ENCODE measurements at places on chromosomes 11 and 22. TPM values are rescaled to one million over a fixed set of nuclear protein-coding genes. Genes with fewer than 3 reads are reported as not detected.

Gene SMPD1
- 32.0 TPM for polyA plus RNA-seq

DNA sequence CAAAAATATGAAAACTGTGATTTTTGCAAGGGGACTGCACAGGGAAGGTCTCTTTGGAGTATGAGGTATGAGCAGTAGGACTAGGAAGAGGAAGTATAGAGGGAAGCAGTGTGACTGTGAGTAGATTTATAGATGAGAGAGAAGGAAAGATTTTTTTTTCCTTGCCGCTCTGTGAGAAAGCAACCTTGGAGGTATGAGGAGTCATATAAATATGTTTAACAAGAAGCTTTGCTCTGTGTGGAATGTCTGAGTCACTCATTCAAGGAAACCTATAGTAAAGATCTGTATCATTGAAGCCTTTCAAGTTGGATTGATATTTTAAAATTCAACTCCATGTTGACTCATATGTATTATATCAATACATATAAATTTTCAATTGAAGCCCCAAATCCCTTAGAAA, 26.2 kb downstream of the DNHD1 start:
- H3K4me3 ChIP-seq = no peak overlapping the region
- H3K36me3 ChIP-seq = peaks cover 19% of the 10 kb centered on the region
- no peaks in the 10 kb centered on the region for H3K27me3 ChIP-seq
- peaks cover 9% of the 10 kb centered on the region for H3K4me1 ChIP-seq
- H3K27ac ChIP-seq = no peak overlapping the region

Gene TNNT3
- 2.5 TPM for polyA plus RNA-seq

DNA sequence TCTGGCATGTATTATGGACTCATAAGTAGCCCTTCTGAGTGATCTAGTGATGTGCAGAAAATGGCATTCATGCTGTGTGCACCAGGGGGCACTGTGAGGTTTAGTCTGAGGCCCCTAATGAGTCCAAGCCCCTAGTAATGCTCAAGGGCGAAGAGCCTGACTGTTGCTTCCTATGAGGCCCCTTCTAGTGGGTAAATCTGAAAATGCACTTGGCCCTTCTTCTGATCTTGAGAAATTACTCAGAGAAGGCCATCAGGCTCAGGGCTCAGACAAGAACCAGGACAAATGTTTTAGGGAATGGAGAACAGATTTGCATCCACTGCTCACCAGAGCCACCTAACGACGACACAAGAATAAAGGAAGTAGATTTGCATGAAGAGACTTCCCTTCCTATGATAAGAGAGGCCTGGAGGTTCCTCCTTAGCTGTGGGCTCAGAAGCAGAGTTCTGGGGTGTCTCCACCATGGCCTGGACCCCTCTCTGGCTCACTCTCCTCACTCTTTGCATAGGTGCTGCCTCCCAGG, 75.8 kb downstream of the GGTLC2 start:
- H3K4me3 ChIP-seq = peak overlapping the region; percentile 32
- DNase-seq = peak; percentile 86
- no peaks in the 10 kb centered on the region for H3K27me3 ChIP-seq
- no peaks in the 10 kb centered on the region for H3K36me3 ChIP-seq
- peaks cover 43% of the 10 kb centered on the region for H3K4me1 ChIP-seq
- H3K27ac ChIP-seq = peak overlapping the region; percentile 96

- H3K27me3 ChIP-seq = peaks cover 10% of the 10 kb centered on the region
- DNase-seq = no peak
- no peak overlapping the region for H3K27ac ChIP-seq
- no peak overlapping the region for H3K4me3 ChIP-seq
- H3K4me1 ChIP-seq = peaks cover 7% of the 10 kb centered on the region
Measured at GRCh38 chr22:45649809-45650208, 21.8 kb upstream of the ATXN10 start.

GRCh38 chr22:17587629-17588028, 24.3 kb downstream of the SLC25A18 start:
- H3K4me1 ChIP-seq = no peaks in the 10 kb centered on the region
- DNase-seq = no peak
- no peaks in the 10 kb centered on the region for H3K27me3 ChIP-seq
- no peak overlapping the region for H3K4me3 ChIP-seq

Gene MYO7A
- polyA plus RNA-seq = 0.03 TPM

Gene PHLDA2
- polyA plus RNA-seq = 1.3 TPM

Gene MYO18B
- not detected for polyA plus RNA-seq

Gene ZBTB3
- 8.7 TPM for polyA plus RNA-seq

DNA sequence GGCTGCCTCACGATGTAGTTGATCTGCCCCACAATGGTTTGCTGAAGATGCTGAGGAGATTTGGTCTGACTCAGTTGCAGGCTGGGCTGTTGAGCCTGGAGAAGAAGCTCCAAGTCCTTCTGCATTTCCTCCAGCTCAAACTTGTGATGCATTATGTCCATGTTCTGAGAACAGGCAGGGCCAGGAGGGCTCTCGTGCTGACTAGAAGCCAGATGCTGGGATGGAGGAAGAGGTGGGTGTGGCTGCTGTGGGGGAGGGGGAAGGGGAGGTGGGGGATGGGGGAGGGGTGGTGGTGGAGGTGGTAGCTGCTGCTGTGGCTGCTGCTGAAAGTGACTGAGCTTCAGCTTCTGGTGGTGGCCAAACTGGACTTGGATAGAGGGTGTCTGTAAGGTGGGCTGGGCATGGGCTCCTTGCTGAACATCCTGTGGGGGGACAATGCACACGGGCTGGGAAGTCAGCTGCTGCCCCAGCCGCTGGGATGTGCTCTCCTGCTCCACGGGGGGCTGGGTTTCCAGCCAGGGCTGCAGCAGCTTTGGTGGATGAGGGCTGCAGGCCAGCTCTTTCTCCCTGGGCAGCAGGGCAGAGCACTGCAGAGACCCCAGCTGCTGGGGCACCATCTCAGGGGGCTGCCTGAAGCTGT, 42.1 kb downstream of the TRIM66 start:
- H3K4me1 ChIP-seq = no peaks in the 10 kb centered on the region
- peaks cover 13% of the 10 kb centered on the region for H3K36me3 ChIP-seq
- H3K27me3 ChIP-seq = no peaks in the 10 kb centered on the region
- H3K4me3 ChIP-seq = no peak overlapping the region
- no peak overlapping the region for H3K27ac ChIP-seq
- no peak for DNase-seq

DNA sequence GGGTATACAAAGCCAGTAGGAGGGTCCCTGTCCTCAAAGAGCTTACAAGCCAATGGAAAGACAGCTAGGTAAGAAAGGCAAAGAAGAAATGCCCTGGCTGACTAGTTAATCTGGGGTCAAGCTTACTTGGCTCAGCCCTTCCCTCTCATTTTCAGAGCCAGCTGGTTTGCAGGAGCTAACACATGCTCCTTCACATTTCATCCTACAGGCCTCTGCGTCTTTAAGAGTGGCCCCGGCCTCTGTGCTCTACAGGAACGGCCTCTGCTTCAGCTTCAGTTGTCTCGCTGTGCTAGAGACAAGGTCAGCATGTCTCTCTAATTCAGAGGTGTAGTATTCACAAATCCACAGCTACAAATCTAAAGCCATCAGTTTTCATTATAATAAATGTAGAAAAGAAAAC, 15.2 kb downstream of the ALKBH8 start:
- H3K27ac ChIP-seq = no peak overlapping the region
- H3K27me3 ChIP-seq = no peaks in the 10 kb centered on the region
- peaks cover 11% of the 10 kb centered on the region for H3K36me3 ChIP-seq
- DNase-seq = no peak
- H3K4me1 ChIP-seq = no peaks in the 10 kb centered on the region
- no peak overlapping the region for H3K4me3 ChIP-seq

Gene LRRC75B
- polyA plus RNA-seq = 1.2 TPM

DNA sequence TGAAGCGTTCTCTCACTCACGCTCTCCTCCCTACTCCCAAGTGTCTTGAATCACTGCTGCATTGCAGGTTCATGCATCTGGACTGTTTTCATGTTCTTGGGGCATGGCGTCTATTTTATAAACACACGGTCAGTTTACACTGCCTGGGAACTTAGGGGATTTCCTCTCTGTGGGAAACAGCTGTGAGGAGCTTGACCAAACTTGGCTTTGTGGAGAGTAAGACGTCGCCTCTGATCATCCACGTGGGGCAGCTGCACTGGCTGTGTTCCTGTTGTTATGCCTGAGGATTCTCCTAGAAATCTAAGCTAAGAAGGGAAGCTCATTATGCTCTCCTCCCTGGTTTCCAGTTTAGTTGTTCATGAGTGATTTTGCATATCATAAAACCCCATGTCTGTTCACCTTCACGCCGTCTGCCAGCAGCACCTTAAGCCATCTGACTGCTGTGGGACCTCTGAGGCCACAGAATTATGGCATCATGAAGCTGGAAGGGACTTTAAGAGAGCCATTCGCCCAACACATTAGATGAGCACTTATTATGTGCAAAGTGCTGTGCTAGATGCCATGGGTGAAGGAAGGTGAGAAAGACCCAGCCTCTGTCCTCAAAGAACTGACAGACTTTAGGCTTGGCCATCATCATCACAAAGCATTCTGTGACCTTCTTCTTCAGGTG, 38.8 kb upstream of the POU2AF1 start:
- peaks cover 99% of the 10 kb centered on the region for H3K4me1 ChIP-seq
- peak overlapping the region; percentile 98 for H3K27ac ChIP-seq
- H3K27me3 ChIP-seq = no peaks in the 10 kb centered on the region
- no peaks in the 10 kb centered on the region for H3K36me3 ChIP-seq
- DNase-seq = peak; percentile 85

GRCh38 chr11:75356613-75357012, 5.2 kb upstream of the ARRB1 start:
- no peak overlapping the region for H3K27ac ChIP-seq
- no peaks in the 10 kb centered on the region for H3K36me3 ChIP-seq
- peaks cover 15% of the 10 kb centered on the region for H3K4me1 ChIP-seq
- no peak overlapping the region for H3K4me3 ChIP-seq
- no peaks in the 10 kb centered on the region for H3K27me3 ChIP-seq

GRCh38 chr11:69055598-69056516, 7.1 kb downstream of the TPCN2 start:
- H3K4me1 ChIP-seq = peaks cover 30% of the 10 kb centered on the region
- no peak overlapping the region for H3K4me3 ChIP-seq
- peak overlapping the region; percentile 98 for H3K27ac ChIP-seq
- peak; percentile 94 for DNase-seq
- no peaks in the 10 kb centered on the region for H3K27me3 ChIP-seq

- DNase-seq = no peak
- no peaks in the 10 kb centered on the region for H3K27me3 ChIP-seq
- H3K36me3 ChIP-seq = no peaks in the 10 kb centered on the region
- H3K27ac ChIP-seq = peak within 1 kb of the TSS; percentile 79
- peaks cover 42% of the 10 kb centered on the region for H3K4me1 ChIP-seq
Measured at GRCh38 chr11:60396382-60396781, at the start of gene MS4A14. Gene MS4A14, plus strand, starts transcription at chr11:60396459. Its CDS starts 120 bp downstream, at chr11:60396579.

DNA sequence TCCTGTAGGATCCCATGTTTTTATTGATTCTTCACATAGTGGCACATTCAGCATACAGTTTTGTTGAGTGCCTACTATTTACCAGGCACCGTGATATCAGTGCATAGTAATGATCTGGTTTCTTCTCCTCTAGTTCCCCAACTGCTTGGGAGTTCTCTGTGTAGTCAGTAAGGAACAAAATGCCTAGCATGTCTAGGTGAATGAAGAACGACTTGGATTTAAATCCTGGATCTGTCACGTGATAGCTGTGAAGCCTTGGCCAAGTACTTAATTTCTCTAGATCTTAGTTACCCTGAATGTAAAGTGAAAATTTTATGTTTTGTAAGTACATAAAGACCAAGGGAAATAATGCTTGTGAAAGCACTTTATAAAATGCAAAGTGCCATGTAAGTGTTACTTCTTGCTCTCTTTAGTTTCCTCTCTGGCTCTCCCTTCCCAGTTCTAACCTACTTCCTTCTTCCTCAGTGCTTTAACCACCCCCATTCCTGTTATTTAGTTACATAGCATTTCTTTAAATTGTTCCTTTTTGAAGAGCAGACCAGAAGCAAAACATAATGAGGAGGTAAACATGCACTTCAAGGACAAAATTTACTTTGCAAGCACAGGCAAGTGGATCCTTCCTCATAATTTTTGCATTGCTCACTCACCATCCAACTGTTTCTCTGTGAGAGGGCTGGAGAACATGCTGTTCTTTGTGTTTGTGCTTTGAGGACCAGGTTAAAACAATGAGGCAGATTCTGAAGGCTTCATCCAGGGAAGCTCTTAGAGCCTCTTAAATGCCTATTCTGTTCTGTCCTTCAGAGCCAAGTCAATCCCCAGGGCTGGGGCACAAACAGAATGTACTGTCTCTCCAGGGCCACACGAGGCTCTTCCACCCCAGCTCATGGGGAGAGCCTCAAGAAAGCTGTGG, 353.9 kb upstream of the TENM4 start:
- H3K27ac ChIP-seq = no peak overlapping the region
- no peak overlapping the region for H3K4me3 ChIP-seq
- H3K36me3 ChIP-seq = no peaks in the 10 kb centered on the region
- no peaks in the 10 kb centered on the region for H3K27me3 ChIP-seq
- H3K4me1 ChIP-seq = no peaks in the 10 kb centered on the region

Gene TMEM86A
- polyA plus RNA-seq = 0.40 TPM

Gene SLC22A12
- polyA plus RNA-seq = not detected

GRCh38 chr11:57713835-57714234, 1.4 kb downstream of the TMX2 start:
- H3K27me3 ChIP-seq = no peaks in the 10 kb centered on the region
- no peak overlapping the region for H3K27ac ChIP-seq
- peaks cover 21% of the 10 kb centered on the region for H3K4me1 ChIP-seq
- no peak overlapping the region for H3K4me3 ChIP-seq
- DNase-seq = no peak

DNA sequence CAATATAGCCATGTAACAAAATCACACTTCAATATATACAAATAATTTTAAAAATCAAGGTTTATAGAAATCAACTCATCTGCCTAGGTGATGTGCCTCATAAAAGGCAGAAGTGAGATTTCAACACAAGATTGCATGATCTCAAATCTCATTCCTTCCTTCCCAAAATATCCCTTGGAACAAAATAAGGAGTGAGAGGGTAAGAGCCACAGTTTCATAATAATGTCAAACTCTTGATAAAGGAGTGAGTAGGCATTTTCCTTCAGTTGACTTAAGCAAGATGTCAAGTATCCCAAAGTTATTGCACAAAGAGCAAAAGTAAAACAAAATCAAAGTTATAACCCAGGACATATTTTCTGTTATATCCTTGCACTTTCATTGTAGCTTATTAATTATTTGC, 81.3 kb downstream of the C22orf31 start:
- H3K36me3 ChIP-seq = no peaks in the 10 kb centered on the region
- H3K4me3 ChIP-seq = no peak overlapping the region
- H3K27ac ChIP-seq = no peak overlapping the region
- DNase-seq = no peak

Gene B4GAT1
- 1.4 TPM for polyA plus RNA-seq

GRCh38 chr11:12818333-12819015, 144.3 kb downstream of the TEAD1 start:
- no peak overlapping the region for H3K4me3 ChIP-seq
- no peak for DNase-seq
- H3K36me3 ChIP-seq = no peaks in the 10 kb centered on the region
- H3K27me3 ChIP-seq = no peaks in the 10 kb centered on the region
- no peak overlapping the region for H3K27ac ChIP-seq
- H3K4me1 ChIP-seq = no peaks in the 10 kb centered on the region

DNA sequence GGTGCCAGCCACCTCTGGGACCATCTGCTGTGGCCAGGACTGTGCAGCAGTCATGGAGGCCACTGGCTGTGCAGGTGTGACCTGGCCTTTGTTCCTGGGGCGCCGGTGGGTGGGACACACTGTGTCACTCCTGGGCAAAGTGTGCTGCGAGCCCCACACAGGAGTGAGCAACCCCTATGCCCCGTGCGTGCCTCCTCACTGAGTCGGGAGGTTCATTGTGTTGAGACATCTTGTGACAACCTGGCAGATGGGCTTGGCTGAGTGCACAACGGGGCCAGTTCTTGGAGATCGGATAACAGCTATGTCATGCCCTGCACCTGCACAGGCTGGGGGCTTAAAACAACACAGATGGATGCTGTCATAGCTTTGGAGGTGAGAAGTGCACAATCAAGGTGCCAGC, 13.5 kb downstream of the ANO1 start:
- no peak overlapping the region for H3K4me3 ChIP-seq
- no peak for DNase-seq
- no peaks in the 10 kb centered on the region for H3K36me3 ChIP-seq
- no peaks in the 10 kb centered on the region for H3K27me3 ChIP-seq
- H3K27ac ChIP-seq = no peak overlapping the region
